Dorsolateral prefrontal cortex (tissue), 122 donors: ENCODE measurements at places on chromosomes 7 and 10. TPM values are rescaled to one million over a fixed set of nuclear protein-coding genes. Genes with fewer than 3 reads are reported as not detected.

The TCAF1 gene
- total RNA-seq, result 114 TPM

The CPA4 gene
- total RNA-seq, result 0.72 TPM

The ADAMTS14 gene
- 13.7 TPM for total RNA-seq

The ZNF365 gene
- 131 TPM for total RNA-seq

The CC2D2B gene
- total RNA-seq, result 5.1 TPM

The SAMD9L gene
- total RNA-seq, result 3.2 TPM

The LDB3 gene
- total RNA-seq, result 27.3 TPM

The GPR146 gene
- 23.9 TPM for total RNA-seq
